ENCODE measurements at places on chromosomes 11 and 22.
A peak's percentile ranks its signal among the peaks of the same experiment; 100 is the strongest.

GRCh38 chr11:63870351-63871140 lies 31.6 kb downstream of the MARK2 start:
- DNase-seq = no peak

DNA sequence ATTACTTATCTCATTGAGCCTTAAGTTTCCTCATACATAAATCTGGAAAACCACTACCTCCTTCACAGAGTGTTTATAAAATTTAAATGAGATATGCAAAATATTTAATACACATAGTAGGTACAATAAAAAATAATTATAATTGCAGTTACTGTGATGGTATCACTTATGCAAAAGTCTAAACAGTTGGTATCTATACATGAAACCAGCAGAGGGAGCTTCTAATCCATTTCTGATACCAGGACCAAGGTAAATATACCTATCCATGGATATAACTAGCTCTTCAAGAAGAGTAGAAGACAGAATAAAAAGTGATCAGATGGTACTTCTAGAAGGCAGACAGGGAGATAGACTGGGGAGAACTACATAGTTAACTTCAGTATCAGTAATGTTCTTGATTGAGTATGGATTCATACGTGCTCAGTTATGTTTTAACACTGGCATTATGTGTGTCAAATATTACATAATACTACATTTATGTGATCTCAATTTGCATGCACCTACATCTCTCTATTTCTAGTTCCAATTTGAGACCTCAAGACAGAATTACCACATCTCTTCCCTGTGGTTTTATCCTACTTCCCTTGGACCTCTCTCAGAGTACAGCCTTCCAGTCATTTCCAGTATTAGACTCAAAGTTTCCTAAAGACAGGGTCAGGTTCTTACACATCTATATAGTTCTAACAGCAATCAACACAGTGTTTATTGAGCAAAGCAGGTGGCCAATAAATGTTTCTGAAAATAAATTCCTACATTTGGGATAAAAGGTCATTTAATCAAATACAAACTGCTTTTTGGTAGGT lies 13.7 kb upstream of the TSG101 start:
- no peak for DNase-seq

- DNase-seq = no peak
Measured at GRCh38 chr11:30665067-30665466, 78.9 kb upstream of the MPPED2 start.

DNA sequence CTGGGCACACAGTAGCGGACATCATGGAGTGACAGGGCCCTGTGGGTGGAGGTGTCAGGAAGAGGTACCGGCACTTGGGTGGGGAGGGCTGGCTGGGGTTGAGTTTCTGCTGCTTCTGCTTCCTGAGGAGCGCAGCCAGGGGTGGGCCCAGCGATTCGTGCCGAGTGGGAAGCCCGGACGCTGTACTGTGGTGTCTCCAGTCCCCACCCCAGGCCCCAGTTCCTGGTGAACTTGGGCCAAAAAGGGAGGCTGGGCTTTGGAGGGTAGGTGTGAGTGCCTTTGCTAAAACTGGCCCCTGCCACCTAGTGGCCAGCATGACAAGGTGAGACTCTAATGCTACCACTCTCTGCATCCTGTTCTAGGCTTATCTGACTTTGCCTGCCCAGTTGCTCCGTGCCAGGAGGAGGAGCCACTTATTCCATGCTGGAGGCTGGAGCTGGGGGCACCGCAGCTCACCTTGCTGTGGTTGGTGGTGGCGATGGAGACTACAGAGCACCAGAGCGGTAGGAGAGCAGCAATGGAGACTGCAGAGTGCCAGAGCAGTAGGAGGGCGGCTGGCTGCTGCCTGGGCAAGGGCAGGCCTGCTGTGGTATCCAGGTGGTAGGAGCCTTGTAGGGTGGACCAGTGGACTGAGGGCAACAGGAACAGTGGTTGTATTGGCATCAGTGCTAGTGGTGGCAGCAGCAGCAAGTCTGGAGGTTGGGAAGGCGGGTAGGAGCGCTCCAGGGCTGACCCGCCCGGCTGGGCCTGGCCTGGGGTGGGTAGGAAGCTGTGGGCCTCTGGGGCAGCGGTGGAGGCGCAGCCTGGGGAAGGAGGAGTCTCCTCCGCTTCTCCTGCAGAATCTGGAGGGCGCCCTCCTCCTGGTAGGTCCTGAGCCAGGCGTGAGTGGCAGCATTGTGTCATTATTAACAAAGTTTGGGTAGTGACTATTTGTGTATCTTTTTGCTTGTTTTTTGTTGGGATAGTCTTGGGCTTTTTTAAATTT lies 2.2 kb upstream of the RFPL2 start:
- no peak for DNase-seq

DNA sequence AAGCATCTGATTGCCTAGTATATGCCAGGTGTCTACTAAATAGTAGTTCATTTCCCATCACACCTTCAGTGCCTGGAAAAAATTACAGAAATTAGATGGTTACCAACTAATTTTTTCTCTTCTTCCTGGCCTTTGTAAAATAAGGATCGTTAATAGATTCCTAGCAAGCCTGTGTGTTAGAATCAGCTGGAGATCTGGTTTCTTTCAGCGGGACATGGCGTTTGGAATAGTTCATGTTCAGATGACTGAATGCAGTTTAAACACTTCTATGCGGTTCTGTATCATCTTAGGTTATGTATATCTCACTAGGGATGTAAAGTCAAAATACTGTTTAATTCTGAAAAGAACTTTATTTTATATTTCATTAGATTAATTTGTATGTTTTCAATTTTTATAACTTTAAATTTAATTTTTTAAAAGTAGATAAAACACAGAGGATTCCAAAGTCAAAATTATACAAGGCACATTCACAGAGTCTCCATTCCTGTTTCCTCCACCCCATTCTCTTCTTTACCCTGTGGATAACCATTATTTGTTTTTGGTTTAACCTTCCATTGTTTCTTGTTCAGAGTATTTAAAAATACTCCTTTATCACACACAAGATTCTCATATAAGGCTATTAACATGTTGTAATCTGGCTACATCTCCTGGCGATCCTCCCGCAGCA lies 132.8 kb downstream of the ATXN10 start:
- no peak for DNase-seq

- DNase-seq = no peak
Measured at GRCh38 chr11:72088076-72088808, 7.6 kb downstream of the LRRC51 start.

DNA sequence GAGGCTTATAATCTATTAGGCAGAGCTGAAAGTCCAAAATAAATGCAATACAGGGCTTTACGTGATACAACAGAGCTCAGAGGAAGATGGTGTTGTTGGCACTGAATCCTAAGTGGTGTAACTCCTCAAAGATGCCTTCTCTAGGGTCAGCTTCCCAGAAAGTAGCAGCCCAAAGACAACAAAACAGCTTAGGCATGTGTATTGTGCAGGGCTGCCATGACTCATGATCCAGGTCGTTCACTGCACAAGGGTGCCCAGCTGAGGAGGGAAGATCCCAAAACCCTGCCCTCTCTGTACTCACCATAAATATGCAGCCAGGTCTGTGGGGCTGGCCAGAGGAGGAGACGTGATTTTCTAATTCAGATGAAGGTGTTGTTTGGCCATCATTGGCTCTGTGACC lies 59.4 kb upstream of the NNMT start:
- DNase-seq = no peak

- DNase-seq = peak; percentile 76
Measured at GRCh38 chr11:131867457-131868257, 497.2 kb downstream of the NTM start.

DNA sequence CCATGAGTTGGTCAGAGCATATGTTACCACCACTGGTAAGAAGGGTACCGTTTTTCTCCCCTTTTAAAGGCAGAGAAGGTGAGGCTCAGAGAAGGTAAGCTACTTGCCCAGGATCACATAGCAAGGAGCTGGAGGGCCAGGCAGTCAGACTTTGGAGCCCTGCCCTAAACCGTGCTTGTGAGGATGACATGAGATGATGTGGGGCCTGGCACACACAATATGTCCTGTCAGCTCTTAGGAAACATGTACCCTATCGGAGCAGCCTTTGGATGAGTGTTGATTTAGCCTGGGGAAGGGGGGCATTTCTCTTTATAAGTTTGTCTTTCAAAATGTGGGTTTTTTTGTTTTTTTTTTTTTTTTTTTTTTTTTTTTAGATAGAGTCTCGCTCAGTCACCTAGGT lies 100.5 kb upstream of the CRYBB3 start:
- no peak for DNase-seq

GRCh38 chr11:36460220-36460619 lies 49.9 kb downstream of the TRAF6 start:
- no peak for DNase-seq

GRCh38 chr22:24481641-24482040 lies 13.5 kb upstream of the UPB1 start:
- no peak for DNase-seq

GRCh38 chr11:128482512-128483191 lies 104.7 kb downstream of the ETS1 start:
- no peak for DNase-seq

DNA sequence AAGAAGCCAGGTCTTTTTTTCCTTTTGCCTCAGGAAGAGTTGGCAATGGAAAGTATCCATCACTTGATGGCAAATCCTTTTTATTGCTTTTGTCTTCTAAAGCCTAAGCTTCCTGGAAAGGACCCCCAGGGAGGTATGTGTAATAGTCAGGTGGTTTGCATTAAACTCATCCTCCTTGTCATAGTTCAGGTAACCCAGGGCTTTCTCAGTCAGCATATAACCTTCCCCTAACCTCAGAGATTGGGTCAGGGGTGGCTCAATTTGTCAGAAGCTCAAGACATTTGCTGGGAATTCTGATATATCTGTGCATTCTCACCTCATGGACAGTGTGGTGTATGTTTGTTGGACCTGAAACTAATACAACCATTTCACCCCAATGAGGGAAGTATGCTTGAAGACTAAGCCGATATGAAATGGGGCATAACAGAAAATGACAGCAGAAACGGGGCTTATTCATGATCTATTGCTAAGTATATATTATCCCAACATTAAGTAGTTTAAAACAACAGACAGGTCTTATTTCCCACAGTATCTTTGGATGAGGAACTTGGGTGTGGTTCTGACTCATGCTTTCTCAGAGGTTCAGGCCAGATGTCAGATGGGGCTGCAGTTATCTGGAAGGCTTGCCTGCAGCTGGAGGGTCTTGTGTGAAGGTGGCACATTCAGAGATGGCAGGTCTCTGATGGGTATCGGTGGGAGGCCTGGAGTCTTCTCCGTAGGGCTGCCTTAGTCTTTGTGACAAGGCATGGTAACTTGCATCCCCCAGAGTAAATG lies 135.8 kb upstream of the SPON1 start:
- DNase-seq = no peak

- DNase-seq = no peak
Measured at GRCh38 chr11:7896009-7896785, 34.9 kb downstream of the OR10A6 start.

GRCh38 chr11:126319374-126319740 lies 15.5 kb downstream of the DCPS start:
- no peak for DNase-seq

GRCh38 chr11:72038491-72038890 lies 39.8 kb downstream of the IL18BP start:
- DNase-seq = no peak

- DNase-seq = no peak
Measured at GRCh38 chr11:73189315-73189714, 28.8 kb upstream of the P2RY2 start.

- DNase-seq = no peak
Measured at GRCh38 chr11:69711822-69712801, 8.3 kb upstream of the FGF19 start.

DNA sequence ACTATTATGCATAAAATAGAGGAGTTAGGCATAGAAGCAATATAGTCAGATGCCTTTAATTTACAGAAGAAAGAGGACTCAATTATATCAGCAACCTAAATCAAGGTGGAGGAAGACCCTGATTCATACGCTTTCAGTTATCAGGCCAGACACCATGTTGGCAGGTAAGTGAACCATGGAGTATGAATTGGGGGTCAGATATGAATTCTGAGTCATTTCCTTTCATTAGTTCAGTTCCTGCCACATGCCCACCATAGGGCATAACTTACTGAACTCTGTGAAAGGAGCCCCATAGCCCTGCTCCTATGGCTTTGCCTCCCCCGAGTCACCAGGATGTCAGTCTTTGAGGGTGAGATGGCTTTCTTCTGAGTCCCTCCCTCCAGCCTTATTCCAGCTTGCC lies 15.1 kb downstream of the PATE2 start:
- no peak for DNase-seq

GRCh38 chr22:35349704-35350538 lies 31.0 kb upstream of the HMOX1 start:
- DNase-seq = no peak

- DNase-seq = peak; percentile 28
Measured at GRCh38 chr11:14676068-14676467, 32.5 kb downstream of the PDE3B start.

- no peak for DNase-seq
Measured at GRCh38 chr11:87903345-87903744, 271.9 kb downstream of the RAB38 start.

DNA sequence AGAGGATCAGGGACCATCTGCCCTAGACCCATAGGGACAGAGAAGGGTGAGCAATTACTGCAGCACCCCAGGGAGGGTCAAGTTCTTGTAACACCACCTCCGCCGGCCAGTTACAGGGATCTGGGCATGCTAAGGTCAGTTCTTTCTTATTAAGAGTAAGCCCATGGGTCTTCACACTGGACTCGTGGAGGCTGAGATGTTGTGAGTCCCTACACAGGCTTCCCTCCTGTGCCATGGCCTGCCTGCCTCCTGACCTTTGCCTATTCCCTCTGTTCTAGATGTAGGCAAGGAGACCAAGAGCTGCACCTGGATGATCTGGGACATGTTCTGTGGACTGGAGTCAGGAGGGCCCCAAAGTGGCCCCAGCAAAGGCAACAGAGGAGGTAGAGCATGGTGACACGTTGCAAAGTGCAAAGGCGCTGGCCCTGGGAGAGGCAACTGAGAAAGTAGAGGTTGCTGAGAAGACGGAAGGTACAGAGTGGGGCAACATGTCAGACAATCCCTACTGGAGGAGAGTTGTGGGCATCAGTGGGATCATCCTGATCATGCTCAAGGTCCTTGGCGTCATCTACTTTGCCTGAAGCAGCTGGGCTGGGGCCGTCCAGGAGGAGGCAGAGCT lies 16.3 kb upstream of the GNAZ start:
- no peak for DNase-seq

DNA sequence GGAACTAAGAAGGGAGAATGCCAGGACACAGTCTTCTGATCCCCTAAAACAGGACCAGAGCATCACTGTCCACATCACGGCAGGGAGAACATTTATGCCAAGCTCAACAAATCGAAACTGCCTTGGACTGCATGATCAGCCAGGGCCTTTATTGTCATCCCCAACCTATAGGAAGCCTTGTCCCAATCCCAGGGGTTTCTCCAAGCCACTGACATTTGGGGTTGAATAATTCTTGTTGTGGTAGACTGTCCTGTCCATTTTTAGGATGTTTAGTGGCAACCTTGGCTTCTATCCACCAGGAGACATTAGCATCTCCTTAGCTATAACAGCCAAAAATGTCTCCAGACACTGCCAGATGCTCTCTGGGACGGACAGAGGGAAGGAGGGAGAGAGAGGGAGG lies 37.1 kb downstream of the RPL27A start:
- DNase-seq = no peak

Measured in Caco-2 (cell line).